ENCODE measurements at places on chromosomes 3 and 15.

GRCh38 chr3:167750272-167750971 lies 14.9 kb downstream of the SERPINI1 start:
- no peak for DNase-seq

GRCh38 chr15:49895347-49896223 lies 223.4 kb downstream of the ATP8B4 start:
- no peak for DNase-seq

DNA sequence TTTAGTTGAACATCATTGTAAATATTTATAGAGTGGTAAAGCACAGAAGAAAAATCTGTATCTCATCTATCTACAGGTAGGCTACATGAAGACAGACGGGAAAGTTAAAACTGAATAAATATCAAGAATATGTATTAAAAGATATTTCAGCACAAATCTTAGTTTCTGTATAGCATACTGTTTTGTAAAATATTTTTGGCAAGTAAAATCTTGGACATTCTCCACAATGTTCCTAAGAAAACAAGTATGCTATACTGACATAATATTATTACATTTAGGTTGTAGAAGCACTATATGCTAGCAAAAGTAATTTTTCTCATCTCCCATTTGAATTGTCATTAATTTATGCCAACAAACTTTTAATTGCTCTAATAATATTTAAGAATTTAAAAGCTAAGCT lies 326.4 kb upstream of the ARL6 start:
- DNase-seq = no peak

- DNase-seq = no peak
These were observed 69.3 kb downstream of the FOXB1 start for GRCh38 chr15:60073466-60073840.

DNA sequence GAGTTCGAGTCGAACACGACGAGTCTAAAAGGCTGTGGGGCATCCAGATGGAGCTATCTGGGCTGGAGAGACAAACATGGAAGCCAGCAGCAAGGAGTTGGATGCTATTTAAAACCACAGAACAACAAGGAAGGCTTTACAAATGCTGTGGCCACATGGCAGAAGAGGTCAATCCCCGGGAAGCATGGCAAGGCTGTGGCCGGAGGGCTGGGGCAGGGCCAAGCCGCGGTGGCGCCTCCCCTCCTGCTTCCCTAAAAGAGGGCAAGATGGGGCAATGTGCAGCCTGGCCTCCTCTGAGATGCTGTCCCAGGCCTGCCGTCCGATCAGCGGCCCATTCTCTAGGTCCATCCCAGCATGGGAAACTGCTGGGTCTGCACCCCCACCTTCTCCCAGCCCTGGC lies 139.1 kb downstream of the SRGAP3 start:
- DNase-seq = no peak

DNA sequence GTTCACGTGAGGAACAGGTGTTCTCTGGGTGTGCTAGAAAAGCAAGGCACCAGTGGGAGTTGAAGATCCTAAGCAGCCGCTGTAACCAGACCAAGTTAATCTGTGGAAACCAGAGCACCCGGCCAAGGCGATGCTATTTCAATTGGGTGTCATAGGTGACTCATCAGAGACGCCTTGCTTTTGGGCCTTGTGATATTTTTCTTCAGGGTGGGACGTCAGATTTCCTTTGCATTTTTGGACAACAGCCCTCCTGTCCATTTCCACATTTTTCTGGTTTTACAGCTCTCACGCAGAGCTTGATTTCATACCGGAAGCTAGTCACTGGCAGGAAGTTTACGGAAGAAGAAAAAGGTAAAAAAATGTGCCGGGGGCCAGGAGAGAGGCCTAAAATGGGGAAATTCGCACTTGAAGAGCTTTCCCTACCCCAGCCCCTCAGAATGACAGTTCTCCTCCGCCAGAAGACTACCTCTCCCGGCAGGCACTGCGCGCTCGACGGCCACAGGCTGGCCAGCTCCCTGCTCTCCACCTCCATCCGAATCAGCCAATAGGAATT lies 471 bp upstream of the KBTBD8 start:
- DNase-seq = no peak

GRCh38 chr3:54994111-54994513 lies 66.3 kb upstream of the LRTM1 start:
- no peak for DNase-seq

GRCh38 chr3:172273378-172273777 lies 174.9 kb downstream of the GHSR start:
- DNase-seq = no peak

DNA sequence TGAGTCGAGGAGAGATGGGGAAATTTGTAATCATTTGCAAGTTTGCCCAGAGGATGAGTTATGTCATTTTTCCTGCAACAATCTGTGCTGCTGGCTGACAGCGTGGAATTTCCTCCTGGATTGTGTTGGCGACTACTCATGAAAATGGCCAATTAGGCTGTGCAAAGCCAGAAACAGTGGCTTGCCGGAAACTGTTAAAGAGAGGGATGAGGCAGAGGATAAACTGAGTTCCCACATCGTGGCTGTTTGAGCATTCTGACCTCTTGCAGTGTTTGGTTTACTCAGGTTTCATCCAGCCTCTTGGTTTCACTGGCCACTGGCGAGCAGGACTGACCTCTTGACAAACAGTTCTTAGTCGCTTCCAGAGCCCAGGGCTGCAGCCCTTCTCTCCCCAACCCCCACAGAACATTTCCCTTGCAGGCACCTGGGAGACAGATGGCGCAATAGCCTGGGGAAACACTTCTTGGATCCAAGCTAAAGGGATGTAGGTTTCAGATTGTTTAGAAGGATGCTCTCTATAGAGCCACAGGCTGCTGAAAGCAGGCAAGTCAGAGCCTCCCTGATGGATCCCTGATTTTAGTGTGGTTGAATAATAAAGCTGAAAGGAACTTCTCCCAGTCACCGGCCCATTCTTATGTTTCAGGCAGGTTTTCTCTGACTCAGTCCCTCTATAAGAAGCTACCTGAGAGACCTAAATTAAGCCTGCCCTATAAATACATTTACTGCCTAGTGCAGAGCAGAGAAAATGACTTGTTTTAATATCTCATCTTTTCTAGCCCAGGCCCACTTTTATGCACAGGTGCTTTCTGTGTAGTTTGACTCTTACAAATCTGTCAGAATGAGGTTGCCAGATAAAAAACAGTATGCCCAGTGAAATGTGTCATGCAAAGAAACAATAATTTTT lies 92.8 kb upstream of the UBE2E1 start:
- no peak for DNase-seq

DNA sequence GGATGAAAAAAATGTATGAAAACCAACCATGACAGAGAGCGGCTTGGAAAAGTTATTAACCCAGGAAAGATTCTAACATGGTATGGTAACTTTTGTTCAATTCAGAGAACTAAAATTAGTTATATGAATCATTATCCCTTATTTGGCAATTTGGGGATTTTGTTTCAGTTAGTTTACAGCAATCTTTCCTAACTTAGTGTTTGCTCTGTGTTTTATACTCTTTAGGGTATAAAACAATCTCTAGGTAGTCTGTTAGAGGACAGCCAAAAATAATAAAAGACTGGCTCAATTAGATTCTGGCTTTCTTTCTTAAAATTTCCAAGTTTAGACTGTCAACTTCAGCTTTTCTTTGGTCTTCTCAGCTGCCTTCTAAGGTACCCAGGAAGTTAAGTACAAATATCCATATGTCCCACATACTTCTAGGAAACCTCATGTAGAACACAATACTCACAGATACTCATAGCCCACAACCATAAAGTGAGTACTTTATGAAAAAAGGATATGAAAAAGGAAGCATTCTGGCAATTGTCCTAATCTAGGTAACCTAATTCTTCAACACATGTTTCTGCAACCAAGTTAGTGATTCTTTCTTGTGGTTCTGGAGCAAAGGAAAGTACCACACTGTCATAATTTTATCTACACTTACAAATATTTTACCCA lies 849.3 kb downstream of the ROBO1 start:
- no peak for DNase-seq

GRCh38 chr15:95604634-95605036 lies 725.9 kb upstream of the NR2F2 start:
- no peak for DNase-seq

GRCh38 chr3:144775551-144775950 lies 803.9 kb downstream of the DIPK2A start:
- DNase-seq = no peak

DNA sequence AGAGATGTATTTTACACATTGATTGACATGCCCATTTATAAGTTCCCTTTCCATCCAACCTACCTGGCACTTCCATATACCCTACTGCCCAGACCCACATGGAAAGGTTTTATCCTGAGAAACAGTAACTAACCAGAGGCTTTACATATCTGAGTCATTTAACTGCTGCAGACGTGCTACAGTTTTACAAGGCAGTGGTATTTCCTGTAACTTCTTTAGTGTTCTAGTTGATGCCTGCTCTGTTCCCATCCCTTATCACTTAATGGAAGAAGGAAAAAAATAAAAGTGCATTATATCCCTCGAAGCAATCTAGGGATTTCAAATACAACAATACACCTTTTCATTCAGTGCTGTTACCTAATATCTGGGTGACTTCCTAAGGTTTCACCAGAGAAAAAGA lies 107.1 kb downstream of the TMCO5A start:
- DNase-seq = no peak

- no peak for DNase-seq
These were observed 124.4 kb upstream of the PHLDB2 start for GRCh38 chr3:111734652-111735051.

- no peak for DNase-seq
These were observed 603 bp upstream of the TRANK1 start for GRCh38 chr3:36945333-36945980.

GRCh38 chr3:27903446-27903845 lies 181.3 kb upstream of the EOMES start:
- no peak for DNase-seq

DNA sequence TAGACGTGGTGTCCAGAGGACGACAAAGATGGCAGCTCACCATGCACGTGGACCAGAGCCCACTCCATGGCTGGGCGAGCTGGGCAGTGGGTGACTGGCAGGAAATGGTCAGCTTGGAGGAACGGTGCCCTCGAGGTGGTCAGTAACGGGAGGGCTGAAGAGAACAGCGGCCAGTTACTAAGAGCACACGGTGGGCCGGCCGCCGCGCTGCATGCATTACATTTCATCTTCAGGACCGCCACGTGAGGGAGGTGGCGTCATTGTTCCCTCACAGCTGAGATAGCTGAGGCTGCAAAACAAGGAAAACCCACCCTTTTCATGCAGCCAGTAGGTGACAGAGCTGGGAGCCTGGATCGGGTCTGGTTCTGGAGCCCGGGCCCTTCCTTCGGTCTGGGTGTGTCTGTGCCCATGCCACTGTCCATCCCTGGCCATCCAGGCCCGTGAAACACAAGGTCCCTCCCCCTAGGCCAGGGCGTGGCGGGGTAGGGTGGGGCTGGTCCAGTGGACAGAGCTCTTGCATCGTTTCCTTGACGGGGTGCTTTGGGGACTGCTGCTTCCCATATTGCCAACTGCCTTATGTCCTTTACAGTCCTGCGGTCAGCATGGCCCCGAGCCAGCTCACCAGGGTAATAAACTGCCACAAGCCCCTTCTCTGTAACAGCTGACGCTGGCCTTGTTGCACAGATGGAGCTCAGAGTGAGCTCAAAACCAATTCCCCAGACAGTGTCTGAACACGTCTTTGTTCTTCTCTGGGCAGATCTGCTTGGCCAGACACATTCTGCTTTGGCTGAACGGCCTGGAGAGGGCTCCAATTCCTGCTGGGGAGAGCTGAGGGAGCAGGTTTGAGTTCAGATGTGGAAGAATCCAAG lies 51.8 kb downstream of the RGMA start:
- no peak for DNase-seq

- no peak for DNase-seq
These were observed 5.3 kb downstream of the TNFSF10 start for GRCh38 chr3:172517859-172518466.

- DNase-seq = no peak
These were observed 223.8 kb downstream of the OPA1 start for GRCh38 chr3:193816656-193817311.

DNA sequence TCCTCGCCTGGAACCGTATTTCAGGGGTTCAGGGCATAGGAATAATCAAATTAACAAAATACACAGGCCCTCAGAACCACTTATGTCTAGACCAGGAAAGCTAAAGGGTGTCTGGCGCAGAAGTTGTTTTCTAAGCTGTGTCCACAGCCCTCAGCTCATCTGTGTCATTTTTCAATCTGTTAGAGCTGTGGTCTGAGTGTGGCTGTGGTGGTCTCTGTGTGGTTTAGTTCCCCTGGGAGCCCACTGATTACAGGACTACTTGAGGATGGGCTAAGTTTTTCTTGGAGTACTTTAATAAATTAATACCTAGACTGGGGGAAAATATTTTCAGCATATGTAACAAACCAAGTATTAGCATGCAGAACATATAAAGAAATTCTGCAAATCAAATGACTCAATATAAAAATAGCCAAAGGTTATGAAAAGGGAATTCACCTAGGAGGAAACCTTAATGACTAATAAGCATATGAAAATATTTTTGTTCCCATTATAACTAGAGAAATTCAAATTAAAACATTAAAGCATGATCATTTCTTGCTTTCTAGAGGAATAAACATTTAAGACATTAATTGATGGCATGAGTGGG lies 186.3 kb downstream of the SATB1 start:
- no peak for DNase-seq

- no peak for DNase-seq
These were observed 130.5 kb downstream of the TIGIT start for GRCh38 chr3:114424337-114424736.

GRCh38 chr15:77714023-77714422 lies 81.3 kb upstream of the LINGO1 start:
- no peak for DNase-seq

DNA sequence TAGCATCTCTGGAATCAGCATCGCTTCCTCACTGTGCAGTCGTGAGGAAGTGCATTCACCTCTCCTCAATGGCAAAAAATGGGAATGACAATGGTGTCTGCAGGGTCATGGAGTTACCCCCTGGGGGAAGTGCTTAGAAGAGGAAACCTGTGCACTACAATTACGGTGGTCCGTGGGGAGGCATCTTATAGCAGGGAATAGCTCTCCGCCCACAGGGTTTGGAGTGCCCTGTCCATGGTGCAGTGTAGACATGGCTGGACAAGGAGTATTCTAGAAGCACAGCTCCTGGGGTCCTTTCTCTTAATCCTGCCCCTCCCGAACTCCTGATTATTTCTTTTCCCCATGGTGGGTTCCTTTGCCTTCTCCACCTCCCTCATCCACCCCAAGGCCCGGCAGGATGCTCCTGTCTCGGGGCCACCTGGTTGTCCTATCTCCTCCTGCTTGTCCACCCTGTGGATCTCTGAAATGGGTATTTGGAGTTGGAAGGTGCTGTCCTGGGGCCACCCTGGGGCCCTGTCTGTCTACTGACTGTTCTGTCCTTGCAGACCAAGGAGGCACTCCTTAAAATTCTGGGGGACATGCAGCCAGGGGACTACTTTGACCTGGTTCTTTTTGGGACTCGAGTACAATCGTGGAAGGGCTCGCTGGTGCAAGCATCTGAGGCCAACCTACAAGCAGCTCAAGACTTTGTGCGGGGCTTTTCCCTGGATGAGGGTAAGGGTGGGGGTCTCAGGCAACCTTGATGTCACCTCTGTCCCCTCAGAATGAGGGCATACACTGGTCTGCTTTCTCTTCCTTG lies 5.2 kb downstream of the ITIH1 start:
- DNase-seq = no peak

GRCh38 chr3:153443961-153444360 lies 281.9 kb downstream of the RAP2B start:
- DNase-seq = no peak

- DNase-seq = peak; percentile 22
These were observed 43.9 kb upstream of the PLXND1 start for GRCh38 chr3:129650256-129650872.
